ENCODE measurements at places on chromosomes 3 and 15.

- peak; percentile 4 for DNase-seq
These were observed 407.1 kb downstream of the VPS13C start for GRCh38 chr15:61653110-61653509.

- no peak for DNase-seq
These were observed 35.1 kb upstream of the CPB1 start for GRCh38 chr3:148792516-148792915.

- no peak for DNase-seq
These were observed 462.1 kb downstream of the C3orf38 start for GRCh38 chr3:88611826-88612326.

GRCh38 chr15:89132611-89133507, 44.6 kb downstream of the ABHD2 start:
- DNase-seq = no peak

DNA sequence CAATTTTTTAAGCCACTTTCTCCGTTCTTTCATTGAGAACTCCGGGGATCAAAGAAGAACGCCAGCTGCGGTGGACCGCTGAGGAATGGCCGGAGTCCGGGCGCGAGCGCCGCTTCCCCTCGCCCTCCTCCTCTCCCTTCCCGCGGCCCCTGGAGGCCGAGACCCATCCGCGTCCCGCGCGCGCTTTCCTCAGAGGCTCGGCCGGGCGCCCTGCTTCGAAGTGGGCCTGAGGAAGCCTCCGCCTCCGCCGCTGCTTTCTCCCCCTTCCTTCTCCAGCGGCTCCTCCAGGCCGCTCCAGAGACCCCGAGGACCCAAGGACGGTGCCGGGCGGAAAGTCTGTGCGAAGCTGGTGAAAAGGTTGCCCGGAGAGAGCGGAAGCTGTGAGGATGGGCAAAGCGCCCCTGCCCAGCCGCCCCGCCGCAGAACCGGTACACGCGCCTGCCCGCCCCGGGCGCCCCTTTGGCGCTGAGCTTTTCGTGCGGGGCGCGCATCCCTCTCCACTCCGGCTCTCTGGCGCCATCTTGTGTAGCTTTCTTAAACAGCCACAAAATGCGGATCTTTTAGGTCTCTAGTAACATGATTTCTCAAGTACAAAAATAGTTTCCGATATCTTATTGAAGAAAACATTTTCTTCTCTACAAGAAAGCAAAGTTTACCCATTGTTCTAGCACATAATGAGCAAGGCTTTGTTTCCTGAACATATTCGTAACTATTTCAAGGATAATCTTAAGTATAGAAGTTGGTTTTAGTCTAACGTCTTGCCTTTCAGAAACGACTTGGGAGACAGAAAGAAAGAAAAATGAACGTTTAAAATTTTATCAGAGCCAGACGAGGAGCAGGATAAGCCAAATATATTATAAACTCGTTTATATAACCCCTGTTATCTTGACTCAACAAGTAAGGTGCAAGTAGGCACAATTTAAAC, 59.2 kb upstream of the FAM174B start:
- DNase-seq = peak; percentile 76

- no peak for DNase-seq
These were observed 118.6 kb downstream of the ANO10 start for GRCh38 chr3:43503067-43503728.

DNA sequence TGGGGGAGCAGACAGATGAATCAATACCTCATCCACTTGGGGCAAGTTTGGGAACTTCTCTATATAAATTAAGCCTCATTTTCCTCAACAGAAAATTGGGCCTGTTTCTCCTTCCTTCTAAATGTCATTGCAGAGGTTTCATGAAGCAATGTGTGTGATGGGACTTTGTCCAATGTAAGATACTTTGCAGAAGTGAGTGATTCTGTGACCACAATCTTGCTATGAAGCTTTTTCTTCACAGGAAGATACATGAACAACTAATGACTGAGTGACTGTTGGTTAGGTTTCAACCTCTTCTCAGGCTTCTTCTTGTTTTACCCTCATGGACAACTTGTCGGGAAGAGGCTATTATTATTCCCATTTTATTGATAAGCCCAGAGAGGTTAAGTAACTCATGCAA, 11.0 kb downstream of the TMEM45A start:
- no peak for DNase-seq

GRCh38 chr3:2727610-2728318, 382.4 kb downstream of the IL5RA start:
- no peak for DNase-seq

GRCh38 chr3:183924543-183924942, 39.9 kb upstream of the PARL start:
- DNase-seq = no peak

GRCh38 chr3:32934150-32934742, 17.2 kb upstream of the CCR4 start:
- no peak for DNase-seq

- no peak for DNase-seq
These were observed 98.0 kb upstream of the SLC25A36 start for GRCh38 chr3:140843656-140844055.

DNA sequence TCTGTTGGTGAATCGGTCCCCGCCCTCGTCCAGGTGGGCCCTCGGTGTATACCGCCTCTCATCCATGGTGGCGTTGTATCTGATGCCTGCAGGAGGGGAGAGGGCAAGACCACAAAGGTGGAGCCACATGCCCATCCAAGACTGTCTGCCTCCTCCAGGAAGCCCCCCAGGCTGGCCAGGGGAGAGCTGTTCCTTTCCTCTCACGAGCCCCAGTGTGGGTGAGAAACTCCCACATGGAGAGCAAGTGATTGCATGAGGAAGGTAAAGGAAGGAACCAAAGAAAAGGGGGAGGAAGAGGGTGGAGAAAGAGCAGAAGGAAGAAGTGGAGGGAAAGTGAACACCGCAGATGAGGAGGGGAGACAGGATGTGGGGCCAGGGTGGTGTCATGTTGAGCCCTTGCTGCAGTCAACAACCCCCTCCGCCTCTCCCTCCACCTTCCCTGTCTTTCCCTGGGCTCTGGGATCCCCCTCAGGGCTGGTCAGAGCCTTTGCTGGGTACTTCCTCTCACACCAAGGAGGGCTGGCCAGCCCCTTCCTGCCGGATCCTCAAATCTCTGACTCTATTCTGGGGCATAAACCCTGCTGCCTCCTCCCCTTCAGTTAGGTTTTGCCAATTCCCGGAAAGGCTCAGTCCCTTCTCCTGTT, 49.3 kb downstream of the FEM1B start:
- no peak for DNase-seq

- no peak for DNase-seq
These were observed 122.8 kb upstream of the ABHD17C start for GRCh38 chr15:80572337-80572736.

DNA sequence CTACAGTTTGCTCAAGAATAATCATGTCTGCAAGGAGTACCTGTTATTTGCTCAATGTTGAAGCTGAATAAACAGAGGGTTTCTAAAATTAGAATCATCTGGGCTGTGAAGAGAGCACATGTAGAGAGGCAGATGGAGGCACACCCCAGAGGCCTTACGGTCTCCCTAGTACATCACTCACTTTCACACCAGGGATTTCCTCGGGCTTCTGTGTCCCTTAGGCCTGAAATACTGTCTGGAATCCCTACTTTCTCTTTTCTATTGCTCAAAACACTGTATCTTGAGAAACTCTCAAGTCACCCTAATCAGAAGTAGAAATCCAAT, 473.7 kb upstream of the ROBO2 start:
- no peak for DNase-seq

- DNase-seq = no peak
These were observed 157.3 kb upstream of the BHLHE40 start for GRCh38 chr3:4821975-4822374.

- DNase-seq = no peak
These were observed 5.2 kb upstream of the CLK3 start for GRCh38 chr15:74610302-74610951.

GRCh38 chr3:126546013-126546412, 12.7 kb downstream of the C3orf22 start:
- no peak for DNase-seq

DNA sequence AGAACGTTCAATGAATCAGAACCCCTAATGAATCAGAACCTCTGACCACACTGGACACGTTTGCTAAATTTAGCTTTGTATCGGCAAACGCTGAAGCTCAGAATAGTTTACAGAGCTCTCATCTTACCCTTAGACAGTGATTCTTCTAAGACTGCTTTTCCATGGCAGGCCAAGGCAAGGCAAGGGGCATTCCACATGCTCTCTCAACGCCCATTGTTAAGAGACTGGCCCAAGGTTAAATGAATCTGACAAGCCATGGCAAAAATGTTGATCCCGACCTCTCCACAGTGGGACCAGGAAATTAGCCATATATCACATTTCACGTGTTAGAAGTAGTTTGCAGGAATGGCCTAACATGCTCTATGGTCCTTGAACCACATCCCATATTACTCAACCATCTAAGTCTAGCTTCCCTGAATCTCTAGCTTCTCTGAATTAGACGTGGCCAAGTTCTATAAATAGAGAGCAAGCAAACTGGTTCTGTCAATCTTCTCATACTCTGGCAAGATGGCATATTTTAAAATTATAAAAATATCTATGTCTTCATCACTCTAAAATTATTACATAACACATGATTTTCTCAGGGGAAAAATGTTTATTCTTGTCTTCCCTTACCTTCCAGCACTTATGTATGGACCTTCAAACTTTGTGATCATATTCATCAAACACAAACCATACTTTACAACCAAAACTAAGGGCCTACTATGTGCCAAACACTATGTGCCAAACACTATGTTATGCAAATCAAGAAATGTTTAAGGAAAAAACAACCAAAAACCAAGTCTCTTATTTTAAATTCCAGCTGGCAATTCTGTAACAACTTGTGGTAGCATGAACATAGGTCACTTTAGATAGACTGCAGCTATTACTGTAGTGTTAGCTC, 54.3 kb downstream of the AAGAB start:
- no peak for DNase-seq

GRCh38 chr3:194974468-194975135, 288.9 kb downstream of the FAM43A start:
- no peak for DNase-seq

DNA sequence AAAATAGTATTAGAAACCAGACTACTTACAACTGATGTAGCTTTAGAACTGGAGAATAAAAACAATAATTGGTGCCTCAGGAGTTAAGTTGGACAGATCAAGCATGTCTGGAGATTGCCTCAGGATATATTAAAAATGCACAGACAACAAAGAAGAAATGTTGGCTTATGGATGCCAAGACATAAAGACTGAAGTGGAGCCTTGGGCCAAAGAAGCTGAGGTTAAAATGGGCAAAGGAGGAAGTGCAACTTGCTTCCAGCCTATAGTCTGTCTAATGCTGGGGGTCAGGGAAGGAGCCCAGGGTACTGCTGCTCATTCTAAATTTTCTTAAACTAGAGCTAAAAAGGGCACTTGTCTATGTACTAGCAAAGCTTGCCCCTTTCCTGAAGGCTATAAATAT, 77.5 kb downstream of the ESYT3 start:
- no peak for DNase-seq

GRCh38 chr15:94670438-94671034, 439.2 kb downstream of the MCTP2 start:
- DNase-seq = peak; percentile 27

All from COR-L47 (cell line).